Stimulated activated naive CD8-positive, alpha-beta T cell treated with anti-CD3 and anti-CD28 coated beads, Interleukin-15, Interleukin-2, amounts not matched to agents 100 U/mL and 50 U/mL, for 24 hours (primary cell): ENCODE measurements at places on chromosomes 16 and 17.

DNA sequence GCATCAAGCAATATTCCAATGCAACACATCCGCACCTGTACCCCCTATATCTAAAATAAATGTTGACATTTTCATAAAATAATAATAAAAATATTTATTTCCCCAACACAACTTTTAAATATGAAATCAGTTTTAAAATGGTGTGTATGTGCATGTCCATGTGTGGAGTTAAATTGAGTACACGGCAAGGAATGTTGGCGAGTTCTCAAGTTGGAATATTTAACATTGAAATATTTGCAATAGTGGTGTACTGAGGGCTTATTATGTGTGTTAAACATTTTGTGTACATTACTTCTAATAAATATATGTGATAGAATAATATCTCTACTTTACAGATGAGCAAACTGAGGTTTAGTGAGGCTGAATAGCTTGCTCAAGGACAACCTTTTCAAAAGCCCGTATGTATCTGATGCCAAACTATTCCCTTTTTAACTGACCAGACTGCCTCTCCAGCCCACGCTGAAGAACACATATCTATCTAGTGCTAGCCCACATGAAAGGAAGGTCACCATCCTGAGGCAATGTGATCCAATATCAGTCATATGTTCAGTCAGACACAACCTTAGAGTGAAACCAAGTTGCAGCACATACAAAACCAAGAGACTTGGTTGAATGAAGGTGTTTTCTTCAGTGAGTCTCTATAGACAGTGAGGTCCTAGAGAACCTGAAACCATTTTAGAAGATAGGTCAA lies 192.2 kb upstream of the CDH11 start:
- no peak for DNase-seq

GRCh38 chr16:80850757-80851156 lies 46.4 kb upstream of the CDYL2 start:
- no peak for DNase-seq

DNA sequence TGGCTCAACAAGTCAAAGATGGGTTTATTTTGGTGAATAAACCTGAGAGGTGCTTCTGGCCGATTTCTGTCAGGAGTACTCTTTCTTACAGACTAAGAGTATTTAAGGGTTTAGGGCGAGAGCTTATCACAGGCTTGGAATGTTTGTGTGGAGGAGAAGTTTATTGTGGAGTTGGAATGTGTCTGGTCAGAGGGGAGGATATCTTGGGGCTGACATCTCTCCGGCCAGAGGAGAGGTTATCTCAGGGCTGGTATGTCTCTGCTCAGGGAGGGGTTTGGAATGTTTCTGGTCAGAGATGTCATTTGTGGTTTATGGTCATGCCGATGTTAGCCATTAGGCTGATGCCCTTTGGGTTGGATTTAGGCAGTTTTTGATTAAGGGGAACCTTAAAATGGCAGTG lies 236.4 kb upstream of the EEF2KMT start:
- DNase-seq, result no peak

- no peak for DNase-seq
Measured at GRCh38 chr16:54526916-54527315, 240.3 kb upstream of the IRX3 start.

- no peak for DNase-seq
Measured at GRCh38 chr16:29311461-29312344, 94.8 kb downstream of the NPIPB11 start.

GRCh38 chr16:747978-748746 lies 7.4 kb upstream of the CIAO3 start:
- no peak for DNase-seq

GRCh38 chr17:3528880-3529511 lies 28.6 kb downstream of the TRPV3 start:
- no peak for DNase-seq

- no peak for DNase-seq
Measured at GRCh38 chr16:62853887-62854286, 817.6 kb upstream of the CDH8 start.

- no peak for DNase-seq
Measured at GRCh38 chr16:79788949-79789348, 188.4 kb upstream of the MAF start.

DNA sequence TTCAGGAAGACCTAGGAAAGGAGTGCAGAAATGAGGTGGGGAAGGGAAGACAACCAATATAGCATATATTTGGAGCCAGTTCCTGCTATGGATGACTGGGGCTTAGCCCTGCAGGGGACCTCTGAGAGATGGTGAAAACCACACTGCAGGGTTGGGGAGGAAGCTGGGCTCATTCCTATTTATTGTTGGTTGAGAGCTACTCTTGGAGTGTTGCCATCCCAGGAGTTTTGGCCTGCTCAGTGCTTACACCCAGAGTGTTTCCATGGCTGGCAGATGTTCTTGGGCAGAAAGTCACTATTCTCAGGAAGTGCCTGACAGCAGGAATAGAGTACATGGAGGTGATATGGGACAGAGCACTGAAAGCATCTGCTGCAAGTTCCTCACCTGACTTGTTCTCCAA lies 145.8 kb downstream of the SPACA3 start:
- no peak for DNase-seq

DNA sequence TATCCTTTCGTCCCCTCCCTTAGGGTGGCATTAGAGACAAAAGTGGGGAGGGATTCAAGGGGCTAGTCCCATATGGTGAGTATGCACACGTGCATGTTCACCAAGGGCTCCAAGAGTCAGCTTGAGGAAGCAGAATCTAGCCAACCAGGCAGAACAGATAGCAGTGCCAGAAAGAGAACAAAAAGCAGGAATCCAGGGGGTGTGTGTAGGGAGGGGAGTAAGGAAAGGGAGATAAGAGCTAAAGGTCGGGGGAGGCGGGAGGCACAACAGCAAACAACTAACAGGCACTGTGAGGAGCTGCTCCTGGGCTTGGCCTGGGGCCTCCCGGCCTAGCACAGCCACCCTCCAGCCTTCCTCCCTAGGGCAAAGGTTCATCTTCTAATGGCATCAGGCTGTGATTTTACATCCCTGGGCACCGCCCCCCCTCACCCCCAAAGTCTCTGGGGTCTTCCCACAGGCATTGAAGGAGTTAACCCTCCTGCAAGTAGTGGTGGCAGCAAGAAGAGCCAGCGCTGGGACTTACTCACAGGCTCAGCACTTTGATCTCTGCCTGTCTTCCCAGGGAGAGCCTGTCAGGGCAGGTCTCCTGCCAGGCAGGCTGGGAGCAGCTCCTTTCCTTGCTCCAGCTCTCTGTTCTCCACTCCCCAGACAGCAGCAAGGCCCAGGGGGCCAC lies 12.4 kb upstream of the SUPT4H1 start:
- no peak for DNase-seq

- DNase-seq, result no peak
Measured at GRCh38 chr17:1762233-1762900, 507 bp downstream of the SERPINF1 start.

- no peak for DNase-seq
Measured at GRCh38 chr17:47866941-47867340, 16.0 kb upstream of the SP6 start.

DNA sequence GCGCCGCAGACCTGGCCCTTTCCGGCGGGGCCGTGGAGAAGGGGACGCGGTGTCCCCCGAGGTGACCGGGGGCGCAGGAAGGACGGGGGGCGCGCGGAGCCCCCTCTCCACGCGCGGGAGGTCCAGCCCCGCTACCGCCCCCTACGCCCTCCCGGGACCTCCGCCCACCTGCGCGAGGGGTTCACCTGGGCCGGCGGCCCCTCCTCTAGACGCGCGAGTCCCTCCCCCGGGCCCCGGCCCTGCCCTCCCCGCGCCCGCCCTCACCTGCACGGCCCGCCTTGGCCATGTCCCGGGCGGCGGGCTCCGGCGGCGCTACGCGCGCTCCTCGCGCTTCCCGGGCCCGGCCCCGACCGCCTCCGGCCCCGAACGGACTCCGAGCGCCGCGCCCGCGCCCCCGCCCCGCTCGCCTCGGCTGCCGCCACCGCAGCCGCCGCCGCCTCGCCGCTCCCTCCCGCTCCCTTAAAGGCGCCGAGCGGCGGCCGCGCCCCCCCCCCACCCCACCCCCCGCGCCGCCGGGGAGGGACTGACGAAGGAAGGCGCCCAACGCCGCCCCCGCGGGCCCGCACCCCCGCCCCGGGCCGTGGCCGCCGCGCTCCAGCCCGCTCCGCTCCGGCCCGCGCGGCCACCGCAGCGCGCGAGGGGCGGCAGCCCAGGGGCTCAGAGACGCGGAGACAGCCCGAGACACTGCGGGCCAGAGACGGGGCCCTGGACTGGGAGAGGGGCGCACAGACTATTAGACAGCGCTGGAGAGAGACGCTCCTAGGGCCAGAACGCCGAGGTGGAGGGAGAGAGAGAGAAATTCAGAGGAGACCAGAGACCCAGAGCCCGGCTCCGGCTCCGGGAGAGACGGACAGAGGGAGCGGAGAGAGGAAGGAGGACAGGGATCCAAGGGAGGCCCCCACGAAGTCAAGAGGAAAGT lies at the start of gene PITPNM3:
Gene PITPNM3 (minus strand): TSS at position 435 of the 919 bp plus-strand sequence. CDS start 149 bp downstream, at position 286.
- no peak for DNase-seq

- no peak for DNase-seq
Measured at GRCh38 chr16:19840524-19841110, 44.0 kb downstream of the GPRC5B start.

GRCh38 chr17:32626379-32626791 lies 139.6 kb downstream of the CDK5R1 start:
- no peak for DNase-seq

- DNase-seq, result no peak
Measured at GRCh38 chr17:46925185-46925868, 2.4 kb downstream of the GOSR2 start.

DNA sequence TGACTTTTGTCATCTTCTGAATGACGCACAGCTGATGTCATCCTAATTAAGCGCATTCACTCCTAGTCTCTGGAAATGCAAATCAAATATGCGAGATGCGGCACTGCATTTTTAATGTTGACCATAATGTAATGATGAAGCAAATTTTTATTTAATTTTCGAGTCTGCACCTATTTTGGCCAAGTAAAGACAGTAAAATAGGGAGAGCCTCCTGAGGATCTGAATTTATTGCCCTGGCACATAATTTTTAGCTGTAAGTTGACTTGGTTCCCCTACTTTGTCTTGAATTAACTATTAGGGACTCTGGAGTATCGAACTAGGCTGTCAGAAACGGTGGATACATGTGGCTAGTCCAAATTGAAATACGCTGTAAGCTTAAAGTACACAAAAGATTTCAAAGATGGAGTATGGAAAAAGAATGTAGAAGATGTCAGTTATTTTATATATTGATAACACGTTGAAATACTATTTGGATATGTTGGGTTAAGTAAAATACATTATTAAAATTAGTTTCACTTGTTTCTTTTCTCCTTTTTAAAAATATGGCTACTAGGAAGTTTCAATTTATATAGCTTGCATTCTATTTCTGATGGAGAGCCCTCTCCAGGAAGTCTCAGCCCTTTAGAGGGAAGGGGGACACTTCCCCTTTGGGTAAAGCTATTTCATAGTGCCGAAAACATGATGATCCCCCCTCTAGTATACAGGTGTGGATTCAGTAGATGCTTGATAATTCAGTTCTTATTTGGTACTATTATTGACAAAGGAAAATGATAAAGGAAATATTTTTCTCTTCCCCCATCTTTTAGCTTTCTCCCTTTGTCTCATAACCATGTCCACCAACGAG lies 991 bp downstream of the KPNA2 start:
- no peak for DNase-seq

GRCh38 chr16:31181102-31181830 lies 1.3 kb downstream of the FUS start:
- DNase-seq, result peak; percentile 46

DNA sequence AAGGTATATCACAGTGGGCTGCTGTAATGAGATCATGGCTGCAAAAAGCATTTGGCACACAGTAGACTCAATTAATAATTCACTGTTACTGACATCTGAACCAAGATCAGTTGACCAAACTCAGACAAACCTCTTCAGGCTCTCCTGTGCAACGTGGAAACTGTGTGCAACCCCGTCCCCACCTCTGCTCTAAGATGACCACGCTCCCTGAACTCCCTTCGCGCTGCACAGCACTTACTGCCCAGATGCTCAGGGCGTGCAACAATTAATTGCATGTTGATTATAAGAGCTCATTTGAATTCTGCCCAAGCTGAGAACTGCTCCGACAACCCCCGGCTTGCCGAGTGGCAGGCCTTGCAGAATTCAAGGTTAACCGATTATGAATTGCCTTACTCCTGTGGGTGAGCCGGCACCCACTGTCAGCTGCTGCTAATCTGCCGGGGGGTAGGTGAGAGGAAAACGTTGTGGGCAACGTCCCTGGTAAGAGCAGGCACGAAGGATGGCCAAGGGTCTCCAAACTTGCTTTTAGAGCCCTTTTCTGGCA lies 1.3 kb upstream of the GSG1L start:
- no peak for DNase-seq

DNA sequence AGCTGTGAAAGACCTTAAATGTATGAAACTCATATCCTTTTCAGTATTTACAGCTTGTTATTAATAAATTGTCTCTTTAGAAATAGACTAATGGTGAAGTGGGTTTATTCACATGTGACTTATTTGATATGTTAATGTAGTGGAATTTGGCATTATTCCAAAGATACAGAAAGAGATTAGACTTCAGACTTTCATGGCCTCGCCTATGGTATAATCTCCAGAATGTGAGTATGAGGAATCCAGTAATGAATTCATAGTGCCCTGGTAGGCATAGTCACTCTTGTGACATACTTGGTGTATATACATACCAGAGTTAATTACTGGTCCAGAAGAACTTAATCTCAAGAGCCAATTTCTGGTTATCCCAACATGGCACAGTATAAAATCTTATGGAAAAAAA lies 72.7 kb downstream of the OMG start:
- no peak for DNase-seq

- no peak for DNase-seq
Measured at GRCh38 chr16:62638964-62639870, 603.0 kb upstream of the CDH8 start.

GRCh38 chr17:8939496-8940334 lies 25.8 kb downstream of the PIK3R5 start:
- DNase-seq, result peak; percentile 64

- peak; percentile 67 for DNase-seq
Measured at GRCh38 chr16:30761427-30761927, 385 bp downstream of the CFAP119 start.

GRCh38 chr16:29686740-29687332 lies 7.9 kb downstream of the QPRT start:
- DNase-seq, result no peak

DNA sequence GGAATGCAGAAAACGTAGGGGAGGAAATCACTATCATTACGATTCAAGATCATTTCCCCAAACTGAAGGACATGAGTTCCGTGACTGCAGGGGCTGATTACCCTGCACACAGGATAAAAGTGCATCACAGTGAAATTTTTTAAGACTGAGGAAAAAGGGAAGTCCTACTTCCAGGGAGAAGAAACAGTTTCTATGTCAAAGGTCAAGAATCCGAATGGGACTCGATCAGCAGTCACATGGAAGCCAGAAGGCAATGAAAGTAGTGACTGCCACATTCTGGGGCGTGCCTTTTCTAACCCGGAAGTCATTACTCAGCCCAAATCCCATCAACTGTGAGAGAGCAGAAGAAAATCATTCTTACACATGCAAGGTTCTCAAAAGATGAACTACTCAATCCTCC lies 12.1 kb downstream of the ZZEF1 start:
- no peak for DNase-seq
